ENCODE measurements at places on chromosomes 2 and 18.

DNA sequence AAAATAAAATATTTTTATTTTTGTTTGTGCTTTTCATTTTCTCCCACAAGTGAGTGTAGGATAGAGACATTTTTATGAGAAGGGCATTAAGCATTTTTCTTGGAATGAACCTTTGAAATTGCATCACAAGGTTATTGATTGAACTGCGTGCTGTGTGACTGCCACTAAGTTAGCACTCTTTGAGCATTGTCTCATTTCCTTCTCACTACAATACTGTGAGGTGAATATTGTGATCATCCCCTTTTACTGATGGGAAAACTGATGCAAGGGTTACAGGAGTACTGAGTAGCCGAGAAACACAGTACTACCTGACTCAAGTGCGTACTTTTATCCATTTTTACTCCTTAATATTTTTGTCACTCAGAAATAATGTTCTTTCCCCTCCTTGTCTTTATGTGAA is 2.0 kb downstream of the NBEAL1 start:
- DNase-seq, result no peak

DNA sequence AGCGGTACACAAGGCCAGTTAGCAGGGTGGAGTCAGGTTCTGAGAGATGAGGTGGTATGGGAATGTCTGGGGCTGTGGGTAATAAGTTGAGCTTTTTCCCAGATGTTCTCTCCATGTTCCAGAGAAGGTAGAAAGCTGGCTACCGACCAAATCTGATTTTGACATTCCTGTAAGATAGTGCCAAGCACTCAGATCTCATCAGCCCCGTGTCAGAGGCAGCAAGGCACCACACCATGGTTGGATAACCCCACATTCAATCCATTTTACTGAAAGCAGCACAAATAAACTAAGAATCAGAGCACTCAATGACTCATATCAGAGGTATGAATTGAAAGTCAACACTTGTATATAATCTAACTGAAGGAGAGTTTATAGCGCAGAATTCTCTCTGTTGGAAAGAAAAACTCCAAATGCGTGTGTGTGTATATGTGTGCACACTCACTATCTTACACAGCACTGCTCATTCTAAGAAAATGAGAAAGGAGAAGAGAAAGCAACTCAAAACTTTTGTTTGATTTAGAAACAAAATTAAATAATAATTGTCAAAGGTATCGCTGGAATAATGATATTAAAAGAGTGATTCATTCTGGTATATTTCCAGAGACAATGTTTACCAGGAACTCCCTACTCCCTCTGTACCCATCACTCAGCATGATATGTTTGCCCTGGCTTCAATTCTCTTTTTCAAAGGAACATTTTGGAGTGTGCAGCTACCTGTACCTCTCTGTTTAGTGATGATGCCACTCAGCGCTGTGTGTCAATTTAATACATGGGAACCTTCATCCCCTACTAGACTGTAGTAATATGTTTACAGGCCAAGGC is 375.1 kb upstream of the ID2 start:
- DNase-seq, result peak; percentile 22

GRCh38 chr2:953975-954686 is 3.5 kb downstream of the SNTG2 start:
- peak; percentile 69 for DNase-seq

- no peak for DNase-seq
These were observed 120.2 kb upstream of the CRIM1 start for GRCh38 chr2:36235426-36235825.
